ENCODE measurements at places on chromosomes 16 and 17. TPM values are rescaled to one million over a fixed set of nuclear protein-coding genes. Genes with fewer than 3 reads are reported as not detected.

DNA sequence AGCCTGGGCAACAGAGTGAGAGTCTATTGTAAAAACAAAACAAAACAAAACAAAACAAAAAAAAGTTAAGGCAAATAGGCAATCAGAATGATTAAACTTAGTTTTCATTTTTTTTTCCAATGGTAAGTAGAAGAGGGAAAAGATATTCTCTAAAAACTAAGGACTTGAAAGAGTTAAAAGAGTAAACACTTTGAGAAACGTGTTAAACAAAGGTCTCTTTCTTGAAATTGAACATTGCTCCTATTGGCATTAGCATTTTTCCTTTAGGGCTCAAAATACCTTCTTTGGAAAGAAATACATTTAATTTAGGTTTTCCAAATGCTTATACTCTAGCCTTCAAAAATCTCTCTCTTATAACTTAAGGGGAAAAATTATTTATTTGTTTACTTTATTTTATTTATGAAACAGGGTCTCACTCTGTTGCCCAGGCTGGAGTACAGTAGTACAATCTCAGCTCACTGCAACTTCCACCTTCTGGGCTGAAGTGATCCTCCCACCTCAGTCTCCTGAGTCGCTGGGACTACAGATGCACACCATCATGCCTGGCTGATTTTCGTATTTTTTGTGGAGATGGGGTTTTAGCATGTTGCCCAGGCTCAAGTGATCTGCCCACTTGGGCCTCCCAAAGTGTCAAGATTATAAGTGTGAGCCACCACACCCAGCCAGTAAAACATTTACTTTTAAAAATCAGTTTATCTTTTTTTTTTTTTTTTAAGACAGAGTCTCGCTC is 44.7 kb upstream of the VPS4A start:
- no peak for DNase-seq

GRCh38 chr17:13671341-13671740 is 69.6 kb upstream of the HS3ST3A1 start:
- DNase-seq: peak; percentile 43

- no peak for DNase-seq
Observed at GRCh38 chr16:31134625-31135534, 647 bp downstream of the PRSS8 start.

The SMARCE1 gene
- total RNA-seq: 75.0 TPM

- peak; percentile 87 for DNase-seq
Observed at GRCh38 chr16:50301626-50302471, 35.5 kb downstream of the ADCY7 start.

- DNase-seq: no peak
Observed at GRCh38 chr16:75063549-75064088, 53.0 kb downstream of the LDHD start.

- DNase-seq: no peak
Observed at GRCh38 chr17:10197721-10198508, 491 bp downstream of the GAS7 start.

The RCVRN gene
- not detected for total RNA-seq

The IRF8 gene
- total RNA-seq: 0.41 TPM

DNA sequence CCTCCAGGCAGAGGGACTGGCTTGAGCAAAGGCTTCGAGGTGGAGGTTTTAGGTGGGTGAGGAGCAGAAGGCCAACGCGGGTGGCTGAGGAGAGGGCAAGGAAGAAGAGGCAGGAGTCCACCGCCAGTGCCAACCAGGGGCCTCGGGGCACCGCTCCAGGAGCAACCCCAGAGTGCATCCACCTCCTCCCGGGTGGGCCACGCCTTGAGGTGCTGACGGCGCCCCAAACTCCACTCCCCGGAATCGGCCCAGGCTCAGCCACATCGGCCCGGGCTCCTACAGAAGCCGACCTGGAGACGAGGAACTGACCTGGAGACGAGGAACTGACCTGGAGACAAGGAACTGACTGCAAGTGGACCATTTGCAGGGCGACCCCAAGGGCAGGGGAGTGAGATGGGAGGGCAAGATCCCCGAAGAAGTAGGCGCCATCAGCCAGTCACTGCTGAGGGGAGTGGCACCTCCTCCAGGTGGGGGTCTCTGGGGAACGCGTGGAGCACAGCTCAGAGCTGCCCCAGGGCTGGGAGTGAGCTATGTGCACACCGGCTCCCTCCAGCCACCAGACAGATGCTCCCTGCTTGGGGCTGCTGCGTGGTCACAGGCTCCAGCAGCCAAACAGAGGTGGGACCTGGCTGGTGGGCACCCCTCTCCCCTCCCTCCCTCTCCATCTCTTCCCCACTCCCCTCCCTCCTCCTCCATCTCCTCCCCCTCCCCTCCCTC is 29.2 kb upstream of the CBFA2T3 start:
- DNase-seq: no peak

The PRR15L gene
- not detected for total RNA-seq

The CACNG5 gene
- not detected for total RNA-seq

DNA sequence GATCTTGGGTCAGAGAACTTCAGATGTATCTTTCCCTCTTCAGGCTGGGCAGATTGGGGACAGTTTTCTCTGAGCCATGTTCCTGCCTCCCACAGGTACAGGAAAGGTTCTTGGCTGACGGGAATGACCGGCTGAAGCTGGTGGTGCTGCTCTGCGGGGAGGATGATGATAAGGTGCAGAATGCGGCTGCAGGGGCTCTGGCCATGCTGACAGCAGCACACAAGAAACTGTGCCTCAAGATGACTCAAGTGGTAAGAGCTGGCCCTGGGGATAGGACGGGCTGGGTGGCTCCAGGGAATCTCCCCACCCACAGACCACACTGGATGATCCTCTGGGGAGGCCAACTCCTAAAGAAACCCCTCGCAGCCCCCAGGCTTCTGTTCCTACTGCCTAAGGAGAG is 10.9 kb downstream of the SLC35G3 start:
- DNase-seq: no peak

DNA sequence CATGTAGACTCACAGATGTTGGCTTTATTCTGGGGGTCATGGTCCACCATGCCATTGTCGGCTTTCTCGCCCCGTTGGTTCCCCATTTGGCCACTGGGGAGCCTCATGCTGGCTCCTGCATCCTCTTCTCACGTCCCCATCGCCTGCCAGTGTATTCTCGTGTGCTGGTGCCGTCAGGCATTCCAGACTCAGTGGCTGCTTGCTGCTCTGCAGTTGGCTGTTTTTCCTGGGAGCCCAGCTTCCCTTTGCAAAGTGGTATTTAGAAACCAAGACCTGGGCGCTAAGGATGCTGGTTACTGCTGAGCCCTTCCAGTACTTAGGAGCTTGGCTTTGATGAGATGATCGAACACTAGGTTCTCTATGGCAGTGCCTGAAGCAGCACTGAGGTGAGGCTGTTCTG is 19.1 kb downstream of the CRAMP1 start:
- DNase-seq: no peak

The TP53TG3B gene
- total RNA-seq: not detected

The MYL4 gene
- 38.5 TPM for total RNA-seq

The KRTAP9-7 gene
- not detected for total RNA-seq
